ENCODE measurements at places on chromosomes 12 and 14.

DNA sequence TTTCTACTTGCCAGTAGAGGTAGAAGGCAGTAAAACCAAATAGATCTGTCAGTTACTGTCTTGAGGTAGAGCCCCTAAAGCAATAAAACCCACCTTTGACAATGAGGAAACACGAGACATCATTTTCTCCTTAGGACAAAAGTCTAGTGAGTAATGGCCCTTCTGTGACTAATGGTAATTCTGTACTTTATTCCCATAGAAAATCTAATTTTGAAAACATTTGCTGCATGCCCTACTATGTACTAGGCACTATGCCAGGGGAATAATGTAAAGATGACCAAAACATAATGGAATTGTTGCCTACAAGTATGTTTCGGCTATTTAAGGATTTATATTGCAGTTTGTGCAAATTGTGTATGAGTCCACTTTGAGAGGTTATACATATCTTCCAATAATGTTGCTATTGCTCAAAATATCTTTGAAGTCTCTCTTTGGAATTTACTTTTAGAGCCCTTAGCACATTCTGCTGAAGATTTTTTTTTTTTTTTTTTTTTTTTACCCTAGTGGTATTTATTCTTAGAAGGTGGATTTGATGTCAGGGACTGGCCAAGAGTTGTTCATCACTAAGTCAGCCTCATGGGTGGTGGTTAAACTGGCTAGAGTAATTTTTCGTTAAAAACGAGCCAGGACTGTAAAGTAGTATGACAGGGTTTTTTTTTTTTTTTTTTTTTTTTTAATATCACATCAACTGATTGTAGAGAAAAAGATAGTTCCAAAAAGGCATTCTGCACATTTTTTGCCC lies 109.7 kb downstream of the CRADD start:
- no peak for DNase-seq

GRCh38 chr12:62320054-62320453 lies 59.9 kb downstream of the USP15 start:
- no peak for DNase-seq

DNA sequence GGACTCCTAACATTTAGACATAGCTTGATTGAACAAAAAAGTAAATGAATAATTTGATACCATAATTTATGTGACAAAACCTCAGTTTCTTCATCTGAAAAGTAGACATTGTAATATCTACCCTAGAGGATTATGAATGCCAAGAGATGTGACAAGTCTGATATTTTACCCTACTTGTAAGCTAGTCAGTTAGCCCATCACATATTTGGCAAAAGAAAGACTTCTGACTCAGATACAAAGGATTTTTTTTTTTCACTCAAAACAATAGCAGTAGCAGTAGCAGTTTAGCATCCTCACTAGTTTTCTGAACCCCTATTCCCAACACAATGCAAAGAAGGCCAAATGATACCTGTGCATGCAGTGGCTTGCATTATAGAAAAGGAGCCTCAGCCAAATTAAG lies 377.3 kb upstream of the E2F7 start:
- no peak for DNase-seq

GRCh38 chr12:1593174-1594005 lies 991 bp downstream of the FBXL14 start:
- no peak for DNase-seq

GRCh38 chr12:94676031-94676641 lies 25.8 kb upstream of the TMCC3 start:
- DNase-seq: no peak

DNA sequence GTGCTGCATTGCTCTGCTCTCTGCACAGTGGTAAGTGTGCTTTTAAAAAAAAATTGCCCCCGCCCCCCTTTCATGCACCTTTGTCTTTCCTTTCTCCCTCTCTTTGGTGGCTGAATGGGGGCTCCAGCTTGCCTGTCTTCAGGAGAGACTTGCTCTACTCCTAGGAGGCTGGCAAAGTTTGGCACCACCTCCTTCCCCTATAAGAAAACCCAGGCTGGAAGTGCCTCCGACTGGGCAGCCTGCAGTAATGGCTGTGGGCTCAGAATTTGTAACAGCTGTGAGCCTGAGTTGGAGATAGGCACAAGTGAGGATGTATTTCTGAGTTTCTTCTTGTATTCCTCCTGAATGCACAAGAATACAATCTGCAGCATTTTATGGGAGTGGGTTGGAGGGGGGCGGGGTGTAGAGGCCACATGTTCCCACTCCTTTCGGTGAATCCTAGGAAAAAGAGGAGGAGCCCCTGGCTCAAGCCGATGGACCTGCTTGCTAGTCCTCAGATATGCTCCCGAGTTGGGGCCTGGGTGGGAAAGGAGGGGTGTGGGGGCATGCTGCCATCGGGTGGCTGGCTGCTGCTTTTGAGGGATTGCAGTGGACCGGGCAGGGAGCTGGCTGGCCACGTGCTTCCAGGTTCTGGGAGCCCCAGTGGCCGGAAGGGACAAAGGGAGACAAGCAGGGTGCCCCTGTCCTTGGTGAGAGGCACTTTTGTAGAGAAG lies 124.3 kb downstream of the TSPAN9 start:
- DNase-seq: no peak

GRCh38 chr14:93230539-93230938 lies 23.5 kb downstream of the UBR7 start:
- no peak for DNase-seq
